ENCODE measurements at places on chromosomes 16 and 17.
A peak's percentile ranks its signal among the peaks of the same experiment; 100 is the strongest.

GRCh38 chr16:6732166-6732565 is 600.5 kb upstream of the RBFOX1 start:
- no peak for DNase-seq

- no peak for DNase-seq
Measured at GRCh38 chr16:51731160-51731559, 580.1 kb upstream of the SALL1 start.

- DNase-seq = no peak
Measured at GRCh38 chr17:69046121-69046807, 14.5 kb downstream of the ABCA9 start.

DNA sequence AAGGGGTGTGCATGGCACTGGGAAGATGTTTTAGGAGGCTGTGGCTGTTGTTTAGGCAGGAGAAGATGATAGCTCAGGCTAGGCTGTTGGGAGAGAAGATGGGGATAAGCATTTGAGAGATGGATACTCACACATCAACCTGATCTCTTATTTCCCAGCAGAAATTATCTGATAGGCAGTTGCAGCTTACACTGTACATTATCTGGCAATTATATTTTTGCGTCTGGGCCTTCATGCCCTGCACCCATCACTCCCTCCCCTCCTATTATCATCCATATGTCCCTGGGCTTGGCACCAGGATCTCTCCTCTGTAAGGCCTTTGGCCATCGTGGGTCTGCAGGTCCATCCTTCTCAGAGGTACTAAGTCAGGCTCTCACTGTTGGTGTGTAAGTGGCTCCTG is 401.0 kb upstream of the EEF2KMT start:
- DNase-seq = no peak

DNA sequence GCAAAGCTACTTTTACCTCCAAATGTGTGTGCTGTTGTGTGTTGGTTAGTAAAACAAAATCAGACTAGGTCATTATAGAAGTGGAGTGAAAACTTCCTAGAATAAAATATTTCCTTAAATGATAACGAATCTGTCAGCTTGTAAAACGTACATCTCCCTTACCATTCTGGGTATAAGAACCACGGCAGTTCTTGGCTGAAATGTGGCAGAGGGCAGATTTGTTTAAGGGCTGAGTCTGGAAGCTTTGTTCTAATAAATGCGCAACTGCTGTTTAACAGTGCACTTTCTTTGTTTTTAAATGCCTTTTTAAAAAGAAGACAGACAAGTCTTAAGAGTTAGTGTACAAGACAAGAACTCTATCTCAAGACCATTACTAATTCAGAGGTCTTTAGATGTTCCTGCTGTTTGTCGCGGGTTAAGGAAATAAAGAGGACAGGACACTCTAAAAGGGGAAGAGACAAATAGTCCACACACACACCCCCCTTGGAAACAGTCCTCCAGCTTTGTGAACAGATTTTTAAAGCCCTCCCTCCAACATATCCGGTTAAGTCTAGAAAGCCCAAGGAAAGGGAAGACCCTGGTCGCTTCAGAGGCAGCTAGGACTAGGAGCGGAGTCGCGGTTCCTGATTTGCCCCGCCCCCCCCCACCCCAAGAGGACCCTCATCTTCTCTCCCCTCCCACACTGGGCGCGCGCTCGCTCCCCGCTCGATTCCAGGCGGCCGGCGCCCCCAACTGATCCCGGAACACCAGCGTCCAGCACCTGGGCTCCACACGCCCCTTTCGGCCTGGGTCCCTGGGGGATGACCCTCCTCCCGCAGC is 658 bp downstream of the SYNRG start:
- peak; percentile 43 for DNase-seq
